ENCODE measurements at places on chromosomes 3 and 15. TPM values are rescaled to one million over a fixed set of nuclear protein-coding genes. Genes with fewer than 3 reads are reported as not detected.

Gene ANKRD34C
- 0.08 TPM for total RNA-seq

Gene ALPK3
- total RNA-seq, result 4.1 TPM

Gene EXD1
- 42.9 TPM for total RNA-seq

DNA sequence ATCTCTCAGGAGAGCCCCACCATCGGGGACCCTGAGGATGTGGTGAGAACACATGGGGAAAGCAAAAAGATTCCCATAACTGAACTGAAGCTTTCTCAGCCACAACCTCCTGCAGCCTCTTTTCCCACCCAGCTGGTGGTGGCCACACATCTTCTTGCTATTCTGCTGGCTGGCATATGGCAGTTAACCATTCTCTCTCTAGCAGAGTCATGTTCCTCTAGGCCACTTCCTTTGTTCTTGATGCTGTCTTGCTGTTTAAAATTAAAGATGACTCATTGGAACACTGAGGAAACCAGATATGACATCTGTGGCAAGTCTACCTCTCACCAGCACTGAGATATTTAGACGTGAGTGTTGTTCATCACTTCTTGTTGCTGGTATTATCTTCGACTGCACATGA is 180.3 kb upstream of the ROBO2 start:
- no peaks in the 10 kb centered on the region for H3K36me3 ChIP-seq
- H3K4me3 ChIP-seq, result no peak overlapping the region
- H3K27me3 ChIP-seq, result no peaks in the 10 kb centered on the region
- H3K27ac ChIP-seq, result no peak overlapping the region
- no peak for DNase-seq

- no peaks in the 10 kb centered on the region for H3K27me3 ChIP-seq
- H3K4me3 ChIP-seq, result no peak overlapping the region
- H3K27ac ChIP-seq, result no peak overlapping the region
- no peak for DNase-seq
- no peaks in the 10 kb centered on the region for H3K36me3 ChIP-seq
These were observed 45.9 kb upstream of the LMCD1 start for GRCh38 chr3:8455526-8456411.

GRCh38 chr15:63851431-63851830 is 17.7 kb upstream of the HERC1 start:
- H3K27me3 ChIP-seq, result no peaks in the 10 kb centered on the region
- no peaks in the 10 kb centered on the region for H3K4me1 ChIP-seq
- no peak for DNase-seq
- no peak overlapping the region for H3K4me3 ChIP-seq
- no peaks in the 10 kb centered on the region for H3K36me3 ChIP-seq

DNA sequence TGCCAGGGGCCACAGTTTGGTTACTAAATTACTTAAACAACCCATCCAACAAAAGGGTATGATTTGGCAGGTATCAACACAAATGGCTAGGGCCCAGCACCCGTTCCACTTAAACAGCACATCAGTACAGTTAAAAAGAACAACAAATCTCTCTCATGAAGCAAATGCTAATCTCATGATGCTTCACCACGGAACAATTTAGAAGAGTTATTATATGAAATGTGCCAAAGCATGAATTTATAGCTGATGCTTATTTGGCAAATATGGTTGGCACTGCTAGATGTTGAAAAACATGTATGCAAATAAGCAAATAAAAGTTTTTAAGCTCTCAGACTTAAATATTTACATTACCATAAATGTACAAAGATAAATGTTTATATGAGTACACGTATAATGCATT is 2.3 kb downstream of the PEAK1 start:
- no peak overlapping the region for H3K27ac ChIP-seq
- H3K27me3 ChIP-seq, result no peaks in the 10 kb centered on the region
- no peaks in the 10 kb centered on the region for H3K36me3 ChIP-seq

GRCh38 chr15:48421362-48421761 is 90.1 kb downstream of the DUT start:
- no peaks in the 10 kb centered on the region for H3K27me3 ChIP-seq
- H3K27ac ChIP-seq, result no peak overlapping the region
- DNase-seq, result no peak
- H3K4me1 ChIP-seq, result peaks cover 11% of the 10 kb centered on the region
- H3K36me3 ChIP-seq, result no peaks in the 10 kb centered on the region

DNA sequence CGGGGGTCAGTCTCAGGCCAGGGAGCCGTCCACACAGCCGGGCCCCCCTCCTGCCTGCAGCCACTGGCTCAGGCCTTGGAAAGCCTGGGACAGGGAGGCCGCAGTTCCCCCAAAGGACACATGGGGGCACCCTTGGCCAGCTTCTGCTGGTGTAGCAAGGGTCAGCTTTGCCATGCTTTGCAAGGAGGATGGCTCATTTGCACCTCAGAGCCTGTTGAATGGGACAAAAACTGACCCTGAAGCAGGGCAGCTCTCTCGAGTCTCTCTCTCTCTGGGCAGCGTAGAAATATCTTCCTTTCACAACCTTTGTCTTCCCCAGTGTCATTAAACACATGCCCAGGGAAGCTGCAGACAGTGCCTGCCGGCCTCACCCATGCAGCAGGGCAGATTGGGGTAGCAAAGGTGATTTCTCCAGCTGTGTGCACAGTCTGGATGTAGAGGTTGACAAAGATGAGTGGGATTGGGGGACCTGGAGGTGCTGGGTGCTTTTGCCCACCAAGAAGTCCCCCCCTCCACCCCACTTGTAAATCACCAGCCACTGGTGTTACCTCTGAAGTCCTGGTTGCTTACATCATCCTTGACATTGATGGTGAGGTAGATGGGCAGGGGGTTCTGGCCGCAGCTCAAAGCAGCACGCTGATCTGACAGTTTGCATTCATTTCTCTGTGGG is 17.4 kb upstream of the EHD4 start:
- no peaks in the 10 kb centered on the region for H3K27me3 ChIP-seq
- DNase-seq, result peak; percentile 90
- no peak overlapping the region for H3K4me3 ChIP-seq
- no peaks in the 10 kb centered on the region for H3K4me1 ChIP-seq

DNA sequence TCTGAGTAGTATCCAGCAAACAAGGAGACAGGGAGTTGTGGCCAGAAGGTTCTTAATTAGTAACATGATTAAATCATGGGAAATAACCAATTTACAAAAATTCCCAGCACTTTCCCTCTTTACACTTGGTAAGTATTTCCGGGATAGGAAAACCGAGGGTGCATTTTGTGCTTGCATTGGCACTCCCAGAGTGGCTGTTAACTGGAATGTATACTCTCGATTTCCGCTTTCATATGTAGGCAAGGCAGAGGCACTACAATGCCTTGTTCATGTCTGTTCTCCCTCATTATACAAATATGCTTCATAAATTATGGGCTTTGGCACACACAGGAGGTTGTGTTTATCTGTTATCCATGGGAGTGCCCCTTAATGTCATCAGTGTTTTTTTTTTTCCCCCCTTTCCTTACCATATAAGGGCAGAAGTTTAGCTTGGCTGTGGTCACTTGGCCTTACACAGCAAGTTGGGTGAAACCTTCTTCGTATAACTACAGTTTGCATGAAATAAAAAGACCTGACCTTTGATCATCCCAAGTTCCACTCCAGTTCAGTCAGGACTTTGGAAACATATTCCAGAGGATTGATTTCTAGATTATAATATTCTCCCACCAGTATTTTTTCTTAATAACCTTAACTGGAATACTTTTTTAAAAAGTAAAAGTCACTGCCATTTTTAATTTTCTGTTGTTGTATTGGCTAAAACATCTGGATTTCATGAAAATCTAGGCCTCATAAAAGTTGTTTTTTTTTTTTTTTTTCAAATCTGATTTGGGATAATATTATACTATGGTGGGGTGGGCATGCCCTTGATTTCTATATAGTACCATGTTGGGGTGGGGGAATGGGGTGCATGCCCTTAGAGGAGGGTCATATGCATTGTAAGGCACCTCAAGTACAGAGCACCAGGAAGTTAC is 8.9 kb downstream of the TPM1 start:
- H3K27me3 ChIP-seq, result no peaks in the 10 kb centered on the region
- H3K36me3 ChIP-seq, result no peaks in the 10 kb centered on the region
- no peak overlapping the region for H3K4me3 ChIP-seq
- DNase-seq, result no peak

All from testis (tissue), 5 donors.